Thoracic aorta (tissue), 2 donors: ENCODE measurements at places on chromosomes 7 and 10. TPM values are rescaled to one million over a fixed set of nuclear protein-coding genes. Genes with fewer than 3 reads are reported as not detected.
A peak's percentile ranks its signal among the peaks of the same experiment; 100 is the strongest.

GRCh38 chr7:2201686-2202360, 30.9 kb downstream of the MAD1L1 start:
- H3K27ac ChIP-seq: no peak overlapping the region
- peaks cover 7% of the 10 kb centered on the region for H3K36me3 ChIP-seq
- H3K4me3 ChIP-seq: no peak overlapping the region
- DNase-seq: no peak

Gene CNPY1
- total RNA-seq: not detected

GRCh38 chr10:14535457-14536130, 204.9 kb upstream of the FRMD4A start:
- H3K36me3 ChIP-seq: no peaks in the 10 kb centered on the region
- peak overlapping the region; percentile 46 for H3K27ac ChIP-seq
- peak overlapping the region; percentile 58 for H3K4me3 ChIP-seq

Gene ATOH7
- not detected for total RNA-seq

Gene CHST15
- total RNA-seq: 31.9 TPM
